Activated CD4-positive, alpha-beta T cell treated with anti-CD3 and anti-CD28 coated beads, Interleukin-2, amount 10 ng/mL, durations not matched to agents 7 days and 5 days (primary cell): ENCODE measurements at places on chromosomes 7 and 10. TPM values are rescaled to one million over a fixed set of nuclear protein-coding genes. Genes with fewer than 3 reads are reported as not detected.

- peaks cover 14% of the 10 kb centered on the region for H3K4me1 ChIP-seq
- peak; percentile 82 for DNase-seq
- peaks cover 3% of the 10 kb centered on the region for H3K27me3 ChIP-seq
- no peaks in the 10 kb centered on the region for H3K36me3 ChIP-seq
Observed at GRCh38 chr10:511101-511848, 178.2 kb downstream of the DIP2C start.

- no peak overlapping the region for H3K27ac ChIP-seq
- no peak overlapping the region for H3K4me3 ChIP-seq
- no peak for DNase-seq
- no peaks in the 10 kb centered on the region for H3K4me1 ChIP-seq
- H3K36me3 ChIP-seq: no peaks in the 10 kb centered on the region
- H3K27me3 ChIP-seq: no peaks in the 10 kb centered on the region
Observed at GRCh38 chr7:48741545-48741944, 182.8 kb upstream of the CDC14C start.

Gene KCNH2
- total RNA-seq: 0.27 TPM

GRCh38 chr7:33932221-33932620, 26.9 kb downstream of the BMPER start:
- no peaks in the 10 kb centered on the region for H3K4me1 ChIP-seq
- H3K27me3 ChIP-seq: peaks cover 7% of the 10 kb centered on the region
- no peaks in the 10 kb centered on the region for H3K36me3 ChIP-seq

- H3K27ac ChIP-seq: no peak overlapping the region
- DNase-seq: no peak
- H3K4me1 ChIP-seq: no peaks in the 10 kb centered on the region
Observed at GRCh38 chr7:17663061-17663675, 277.1 kb downstream of the SNX13 start.

Gene AVPI1
- total RNA-seq: 0.94 TPM
